ENCODE measurements at places on chromosomes 2 and 18.

DNA sequence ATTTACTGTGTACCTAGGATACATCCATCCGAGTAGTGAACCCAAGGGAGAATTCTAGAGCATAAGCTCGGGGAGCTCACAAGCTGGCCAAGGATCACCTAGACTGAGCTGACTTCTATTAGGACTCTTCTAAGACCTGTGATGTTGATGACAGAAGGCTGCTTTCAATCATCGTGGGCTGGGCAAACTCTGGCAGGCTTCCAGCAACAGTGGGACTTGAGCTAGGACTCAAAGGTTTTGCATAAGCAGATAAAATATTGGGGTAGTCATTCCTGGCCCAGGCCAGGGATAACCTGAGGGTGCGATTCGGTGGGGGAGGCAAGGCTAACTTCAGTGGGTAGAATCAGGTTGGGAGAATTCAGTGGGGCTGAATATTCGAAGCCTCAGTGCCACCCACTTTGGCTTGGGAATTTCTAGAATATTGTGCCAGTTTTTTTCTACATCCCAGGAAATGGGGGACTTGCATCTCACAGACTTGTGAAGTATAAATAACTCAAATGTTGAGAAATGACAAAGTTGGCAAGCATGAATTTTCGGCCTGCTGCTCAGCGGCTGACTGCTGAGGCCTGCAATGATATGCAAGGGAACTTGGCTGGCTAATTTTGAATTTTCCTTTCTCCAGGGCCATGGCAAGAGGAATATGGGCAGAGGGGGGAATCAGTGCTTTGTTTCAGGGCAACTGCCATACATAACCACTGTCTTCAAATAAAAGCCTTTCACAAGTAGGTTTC is 274.3 kb downstream of the PRKCE start:
- no peak for DNase-seq

- DNase-seq, result no peak
Observed at GRCh38 chr2:173803449-173803848, 161.7 kb downstream of the SP3 start.

DNA sequence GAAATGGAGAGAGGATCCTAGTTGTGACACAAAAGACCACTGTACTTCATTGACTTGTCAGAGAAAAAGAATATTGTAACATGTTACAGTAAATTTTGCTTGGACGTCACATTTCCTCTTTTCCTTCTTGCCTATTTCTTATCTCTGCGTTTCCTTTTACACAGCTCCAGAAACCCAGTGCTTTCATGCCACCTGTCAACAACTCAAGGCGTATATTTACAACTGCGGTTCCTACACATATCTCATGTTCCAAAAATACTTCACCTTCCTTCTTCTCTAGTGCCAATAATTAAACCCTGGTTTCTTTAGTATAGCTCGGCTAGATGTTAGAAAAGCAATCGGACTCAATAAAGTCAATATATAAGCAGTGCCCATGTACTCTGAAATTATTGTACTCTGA is 911.5 kb upstream of the FSHR start:
- no peak for DNase-seq

DNA sequence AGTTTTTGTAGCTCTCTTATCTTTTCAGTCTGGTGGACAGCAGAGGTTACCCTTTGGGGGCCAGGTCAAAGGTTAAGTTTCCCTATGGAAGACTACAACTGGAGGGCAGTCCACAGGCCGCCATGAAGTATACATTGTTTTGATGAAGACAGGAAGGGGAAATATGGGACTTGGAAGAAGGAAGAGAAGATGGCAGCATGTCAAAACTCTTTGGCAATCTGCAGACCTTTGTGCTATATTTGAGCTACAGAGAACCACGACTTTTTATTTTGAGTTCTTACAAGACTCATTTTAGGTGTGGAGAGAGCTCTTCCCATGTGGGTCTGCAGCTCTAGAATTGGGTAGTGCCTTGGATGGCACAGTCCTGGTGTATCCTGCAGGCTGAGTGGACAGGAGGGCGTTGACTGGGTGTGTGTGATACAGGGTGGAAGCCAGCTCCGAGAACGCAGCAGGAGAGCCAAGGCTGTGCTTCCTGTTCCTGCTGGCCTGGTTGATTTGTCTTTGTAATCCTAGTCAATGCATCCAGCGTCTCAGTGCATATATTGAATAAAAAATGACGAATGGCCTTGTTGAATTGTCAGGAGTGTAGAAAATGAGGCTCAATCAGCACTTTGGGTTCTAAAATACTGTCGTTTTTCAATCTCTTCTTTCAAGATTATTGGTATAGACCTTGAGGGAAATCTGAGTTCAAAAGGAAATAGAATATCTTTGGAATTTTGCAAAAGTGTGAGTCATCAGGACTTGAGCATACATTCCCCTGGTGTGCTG is 11.5 kb downstream of the ITGA6 start:
- no peak for DNase-seq

DNA sequence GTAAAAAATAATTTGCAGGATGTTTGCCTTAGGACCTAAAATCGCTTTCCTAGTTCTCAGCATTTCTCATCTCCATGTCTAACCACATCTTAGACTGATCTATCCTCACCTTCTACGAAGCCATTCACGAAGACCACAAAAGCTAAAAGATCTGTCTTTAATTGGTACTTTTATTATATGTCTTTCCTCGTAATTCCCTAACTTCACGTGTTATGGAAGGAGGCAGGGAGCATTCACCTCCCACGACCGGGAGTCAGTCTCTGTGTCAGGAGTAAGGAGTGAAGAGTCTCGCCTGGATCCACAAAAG is 1.6 kb downstream of the DLGAP1 start:
- DNase-seq, result no peak

- DNase-seq, result no peak
Observed at GRCh38 chr2:84029903-84030575, 429.0 kb downstream of the SUCLG1 start.

DNA sequence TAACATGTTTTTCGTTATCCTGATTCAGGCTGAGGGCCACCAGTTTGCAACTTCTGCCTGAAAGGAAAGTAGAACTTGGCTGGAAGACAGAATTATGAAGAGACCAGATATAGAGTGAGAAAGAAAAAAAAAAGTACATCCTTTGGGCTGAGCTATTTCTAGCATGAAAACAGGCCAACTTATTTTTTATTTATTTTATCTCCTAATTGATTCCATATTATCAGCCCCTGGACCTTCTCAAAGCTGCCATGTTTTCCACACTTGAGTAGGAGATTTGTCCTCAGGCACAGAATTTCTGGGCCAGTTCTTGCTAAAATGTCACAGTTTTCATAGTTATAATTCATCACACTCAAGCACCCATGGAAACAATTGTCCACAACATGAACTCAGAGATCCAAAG is 586.8 kb upstream of the CNTNAP5 start:
- no peak for DNase-seq

- no peak for DNase-seq
Observed at GRCh38 chr18:67789165-67789545, 272.6 kb upstream of the DSEL start.

GRCh38 chr2:225400060-225400511 is 576 bp downstream of the NYAP2 start:
- no peak for DNase-seq

GRCh38 chr18:4821801-4822200 is 366.7 kb upstream of the DLGAP1 start:
- DNase-seq, result no peak

- DNase-seq, result no peak
Observed at GRCh38 chr2:2877427-2877826, 500.2 kb downstream of the EIPR1 start.

DNA sequence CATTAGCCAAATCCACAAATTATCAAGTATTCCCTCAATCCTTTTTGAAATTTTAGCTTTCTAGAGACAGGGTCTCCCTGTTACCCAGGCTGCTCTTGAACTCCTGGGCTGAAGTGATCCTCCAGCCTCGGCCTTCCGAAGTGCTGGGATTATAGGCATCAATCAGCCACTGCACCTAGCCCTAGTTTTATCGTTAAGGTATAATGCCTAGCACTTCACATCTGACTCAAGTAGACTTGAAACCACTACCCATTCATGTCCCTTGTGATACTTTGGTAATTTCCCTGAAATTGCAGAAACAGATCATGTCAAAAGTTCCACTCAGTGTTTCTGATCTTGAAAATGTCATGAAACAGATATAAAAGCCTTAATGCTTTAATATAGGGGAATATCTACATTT is 26.3 kb downstream of the MEX3C start:
- DNase-seq, result no peak

DNA sequence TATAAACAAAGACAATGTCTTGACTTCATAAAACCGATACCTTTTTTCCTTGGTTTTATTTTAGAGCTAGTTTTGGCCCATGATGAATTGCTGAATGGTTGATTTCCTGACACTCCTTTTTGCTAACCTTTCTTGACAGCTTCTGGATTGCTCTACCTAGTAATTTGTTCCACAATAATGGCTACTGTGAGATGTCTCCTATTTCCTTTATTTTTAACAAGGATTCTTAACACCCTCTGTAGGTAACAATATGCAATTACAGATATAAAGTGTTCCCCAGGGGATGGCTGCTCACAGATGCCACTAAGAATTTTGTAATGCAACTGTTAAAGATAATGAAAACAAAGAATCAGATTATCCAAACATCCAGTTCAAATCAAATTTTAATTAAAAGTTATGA is 100.8 kb upstream of the ATP5MC3 start:
- DNase-seq, result no peak

DNA sequence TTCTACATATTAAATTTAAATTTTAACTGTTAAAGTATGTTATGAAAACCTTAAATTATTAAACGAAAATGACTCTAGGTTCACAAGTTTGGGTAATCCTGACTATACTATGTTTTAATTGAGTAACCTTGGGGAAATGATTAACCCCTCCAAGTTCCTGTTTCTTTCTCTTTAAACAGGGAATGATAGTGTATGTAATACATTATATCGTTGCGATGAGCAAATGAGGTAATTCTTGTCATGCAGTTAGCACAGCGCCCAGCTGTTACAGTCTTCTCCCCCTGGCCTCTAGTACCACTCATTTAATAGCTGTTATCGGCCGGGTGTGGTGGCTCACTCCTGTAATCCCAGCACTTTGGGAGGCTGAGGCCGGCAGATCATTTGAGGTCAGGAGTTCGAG is 80.4 kb downstream of the MTA3 start:
- DNase-seq, result no peak

DNA sequence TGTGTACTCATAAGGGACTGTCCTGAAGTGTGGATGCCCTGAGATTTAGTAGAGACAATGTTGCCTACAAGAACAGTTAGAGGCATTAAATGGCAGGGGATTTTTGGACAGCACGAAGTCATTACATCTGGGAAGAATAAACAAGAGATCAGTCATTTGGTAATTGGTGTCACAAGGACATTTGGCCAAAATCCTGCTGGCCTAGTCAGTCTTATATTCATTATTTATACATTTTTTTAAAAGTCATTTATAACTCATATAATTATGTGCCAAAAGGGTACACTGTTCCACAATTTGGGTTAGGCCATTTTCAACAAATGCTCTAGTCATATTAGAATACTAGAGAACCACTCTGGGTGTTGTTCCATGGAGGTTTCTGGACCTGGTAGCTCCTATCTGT is 104.7 kb downstream of the LRATD1 start:
- DNase-seq, result no peak

DNA sequence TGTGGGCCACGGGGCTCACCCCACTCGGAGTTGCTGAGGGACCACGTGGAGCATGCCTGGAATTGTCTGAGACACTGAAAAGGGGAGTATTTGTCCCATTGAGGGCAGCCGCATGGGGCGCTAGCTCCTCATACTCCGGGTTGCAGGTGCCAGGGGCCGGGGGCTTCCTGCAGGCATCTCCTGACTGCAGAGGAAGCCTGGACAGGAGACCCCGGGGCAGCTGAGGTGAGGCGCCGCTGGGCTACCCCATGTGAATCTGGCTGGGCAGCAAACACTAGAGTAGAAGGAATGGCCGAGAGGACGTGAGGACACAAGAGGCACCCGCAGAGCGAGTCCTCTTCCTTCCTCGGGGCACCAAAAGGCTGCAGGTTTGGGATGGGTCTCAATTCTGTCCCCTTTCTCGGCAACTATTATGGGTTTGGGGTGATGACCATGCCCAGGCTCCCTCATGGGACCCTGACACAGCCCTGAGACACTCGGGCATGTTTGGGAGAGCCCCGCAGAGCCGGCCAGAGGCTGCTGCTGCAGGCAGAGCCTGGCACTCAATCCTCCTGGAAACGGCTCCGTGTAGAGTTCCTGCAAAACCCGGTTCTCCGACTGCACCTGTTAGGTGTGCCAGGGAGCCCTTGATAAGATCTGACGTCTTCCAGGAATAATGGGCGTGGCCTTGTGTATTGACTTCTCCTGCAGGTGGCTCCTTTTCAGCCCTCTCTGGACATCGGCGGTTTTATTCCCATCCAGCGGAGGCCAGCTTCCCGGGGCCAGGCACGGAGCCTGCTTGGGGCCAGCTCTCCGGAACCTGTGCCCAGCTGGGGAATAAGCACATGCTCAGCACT is 77.0 kb downstream of the CTIF start:
- no peak for DNase-seq

- DNase-seq, result no peak
Observed at GRCh38 chr2:201378496-201379397, 21.6 kb upstream of the FLACC1 start.

DNA sequence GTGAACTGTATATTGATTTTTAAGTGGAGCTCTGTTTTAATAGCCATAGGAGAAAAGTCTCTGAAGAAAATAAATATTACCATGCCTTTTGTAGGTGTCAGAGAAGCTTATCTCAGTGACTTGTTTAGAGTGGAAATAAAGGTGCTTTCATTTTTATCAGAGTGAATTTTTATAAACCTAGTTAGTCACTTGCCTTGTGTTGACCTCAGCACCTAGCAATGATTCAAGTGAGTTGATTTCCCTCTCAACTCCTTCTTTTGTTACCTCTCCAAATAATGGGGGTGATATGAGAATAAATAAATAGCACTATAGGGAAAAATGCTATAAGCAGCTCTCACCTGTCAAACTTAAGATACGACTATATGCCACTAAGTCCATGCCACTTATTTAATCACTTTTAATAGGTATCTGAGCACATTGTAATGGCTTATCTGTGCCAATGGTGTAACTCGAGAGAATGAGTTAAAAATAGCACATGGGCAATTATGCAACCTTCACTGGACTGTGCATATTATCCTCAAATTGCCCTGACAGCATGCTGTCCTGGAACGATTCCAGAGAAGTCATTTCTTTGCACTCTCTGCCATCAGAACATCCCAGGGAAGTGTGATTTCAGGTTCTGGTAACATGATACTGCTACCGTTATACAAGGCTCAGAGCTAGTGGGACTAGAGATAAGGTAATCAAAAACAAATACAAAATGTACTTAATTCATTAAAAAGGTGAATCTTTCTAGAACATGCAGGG is 290.8 kb downstream of the CCDC85A start:
- DNase-seq, result no peak
